Activated CD4-positive, alpha-beta T cell treated with anti-CD3 and anti-CD28 coated beads, Interleukin-2, amount 50 U/mL, for 48 hours (primary cell): ENCODE measurements at places on chromosomes 7 and 10.

- no peak for DNase-seq
Measured at GRCh38 chr10:90318659-90319058, 539.2 kb downstream of the HTR7 start.

- no peak for DNase-seq
Measured at GRCh38 chr7:93948106-93948505, 26.6 kb downstream of the GNG11 start.

- DNase-seq: no peak
Measured at GRCh38 chr10:99370993-99371392, 41.8 kb downstream of the CNNM1 start.

- no peak for DNase-seq
Measured at GRCh38 chr10:28971764-28972163, 294.4 kb downstream of the BAMBI start.

DNA sequence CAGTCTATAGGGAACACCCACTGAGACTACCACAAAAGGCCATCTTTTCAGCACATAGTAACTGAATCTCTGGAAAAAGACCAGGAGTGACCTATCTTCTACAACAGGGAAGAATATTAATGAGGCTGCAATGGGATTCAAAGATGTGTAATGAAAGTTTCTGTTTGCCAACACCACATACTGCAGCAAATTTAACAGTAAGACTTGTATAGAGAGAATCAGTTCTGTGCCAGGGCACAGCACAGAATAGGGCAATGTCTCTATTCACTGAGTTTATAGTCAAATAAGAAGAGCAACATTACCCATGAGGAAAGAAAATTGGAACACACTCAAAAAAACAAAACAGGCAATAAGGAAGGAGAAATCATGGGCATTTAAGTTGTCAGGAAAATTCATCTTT lies 91.4 kb upstream of the PTN start:
- no peak for DNase-seq

GRCh38 chr10:103701380-103702222 lies 153.8 kb downstream of the SH3PXD2A start:
- DNase-seq: no peak

GRCh38 chr7:132571970-132572369 lies 4.3 kb downstream of the PLXNA4 start:
- DNase-seq: no peak

DNA sequence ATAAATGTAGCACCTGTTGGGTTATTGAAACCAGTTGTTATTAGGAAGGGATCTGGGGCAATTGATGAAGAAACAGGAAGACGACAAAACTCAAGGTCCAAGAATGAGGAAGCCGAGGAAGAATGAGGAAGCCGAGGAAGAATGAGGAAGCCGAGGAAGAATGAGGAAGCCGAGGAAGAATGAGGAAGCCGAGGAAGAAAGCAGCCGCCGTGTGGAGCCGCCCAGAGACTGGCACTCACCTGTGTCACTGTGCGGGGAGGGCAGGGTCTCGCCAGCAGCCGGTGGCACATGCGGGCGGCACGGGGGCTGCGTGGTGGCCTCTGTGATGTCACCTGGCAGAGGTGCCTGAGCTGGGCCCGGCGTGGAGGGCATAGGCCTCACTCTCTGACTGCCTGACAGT lies 71.1 kb upstream of the CFAP46 start:
- DNase-seq: no peak

- no peak for DNase-seq
Measured at GRCh38 chr10:117221156-117221711, 19.7 kb upstream of the SLC18A2 start.

DNA sequence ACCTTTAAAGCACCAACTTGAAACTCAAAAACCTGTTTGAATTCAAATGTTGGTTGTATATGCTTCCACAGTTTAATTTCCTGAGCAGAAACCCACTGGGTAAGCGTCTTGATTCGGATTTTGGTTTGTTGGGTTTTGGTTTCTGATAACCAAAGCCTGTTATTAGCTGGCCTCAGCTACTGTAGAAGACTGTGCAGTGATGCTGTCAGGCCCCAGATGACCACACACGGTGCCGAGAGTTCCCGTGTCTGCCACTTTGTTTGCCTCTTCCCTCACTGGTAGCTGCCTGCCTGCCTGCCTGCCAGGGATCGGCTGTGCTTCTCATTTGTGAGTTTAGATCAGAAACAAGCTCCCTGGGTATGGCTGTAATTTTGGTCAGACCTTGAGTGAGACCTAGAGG lies 5.6 kb downstream of the MDH2 start:
- no peak for DNase-seq

DNA sequence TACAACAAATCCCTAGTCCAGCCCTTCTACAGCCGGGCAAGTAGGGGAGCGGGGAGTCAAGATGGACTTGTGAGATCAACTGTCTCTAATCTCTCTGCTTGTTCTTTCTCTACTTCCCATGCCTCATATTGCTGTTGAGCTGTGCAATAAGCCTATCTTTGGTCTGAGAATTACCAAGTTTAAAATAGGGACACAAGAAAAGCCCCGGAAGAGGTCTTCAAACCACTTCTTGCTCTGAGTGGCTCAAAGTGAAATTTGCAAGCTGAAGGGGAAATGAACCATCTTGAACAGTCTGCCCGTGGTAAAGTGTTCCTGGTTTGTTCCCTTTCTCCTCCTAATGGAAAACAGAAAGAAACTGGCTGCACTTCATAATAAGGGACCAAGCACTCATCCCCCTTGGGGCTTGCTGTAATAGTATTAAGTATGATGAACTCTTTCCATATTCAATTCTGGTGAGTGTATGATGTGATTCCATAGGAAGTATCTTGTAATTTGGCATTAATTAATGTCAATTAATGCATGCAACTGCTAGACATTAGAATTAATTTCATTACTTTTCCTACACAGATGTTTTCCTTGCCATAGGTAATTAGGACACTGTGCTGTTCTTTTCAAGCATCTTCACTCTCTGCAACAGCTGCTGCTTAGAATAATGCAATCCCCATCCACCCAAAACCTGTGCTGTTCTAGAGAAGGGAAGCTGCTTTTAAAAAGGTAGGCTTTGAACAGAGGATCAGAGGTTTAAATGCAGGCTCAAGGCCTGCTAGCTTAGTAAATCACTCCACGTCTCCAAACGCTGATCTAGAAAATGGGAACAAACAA lies 449.6 kb downstream of the SORCS1 start:
- no peak for DNase-seq

DNA sequence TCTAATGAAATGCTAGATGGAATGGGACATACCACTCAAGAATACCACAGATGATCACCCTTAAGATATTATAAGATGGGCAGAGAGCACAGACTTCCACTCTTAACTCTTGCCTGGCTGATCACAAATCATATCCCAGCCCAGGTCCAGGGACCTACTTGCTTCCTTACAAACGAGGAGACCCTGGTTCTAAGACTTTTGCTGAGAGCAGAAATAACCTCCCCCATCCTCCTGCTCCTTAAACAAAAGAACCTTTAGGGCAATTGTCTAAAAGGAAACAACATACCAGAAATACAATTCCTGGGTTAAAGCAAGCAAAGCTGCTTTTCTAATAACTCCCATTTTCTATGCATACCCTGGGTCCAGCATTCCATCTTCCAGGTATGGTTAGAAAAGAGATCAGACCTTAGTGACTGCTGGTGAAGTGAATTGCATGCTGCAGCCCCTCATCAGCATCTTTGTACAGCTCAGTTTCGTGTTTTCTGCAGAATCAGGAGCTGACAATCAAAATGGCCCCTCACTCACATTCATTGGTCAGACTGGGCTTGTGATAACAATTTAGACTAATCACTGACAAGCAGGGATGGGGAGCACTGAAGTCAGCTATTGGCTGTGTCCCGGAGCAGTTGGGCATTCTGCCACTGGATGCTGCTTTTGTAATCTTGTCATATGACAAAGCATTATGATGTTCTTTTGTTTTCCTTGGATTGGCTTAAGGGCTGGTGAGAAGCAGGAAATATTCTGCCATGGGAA lies 14.6 kb downstream of the IFIT3 start:
- DNase-seq: no peak

- DNase-seq: no peak
Measured at GRCh38 chr7:76281706-76282343, 20.6 kb upstream of the HSPB1 start.

DNA sequence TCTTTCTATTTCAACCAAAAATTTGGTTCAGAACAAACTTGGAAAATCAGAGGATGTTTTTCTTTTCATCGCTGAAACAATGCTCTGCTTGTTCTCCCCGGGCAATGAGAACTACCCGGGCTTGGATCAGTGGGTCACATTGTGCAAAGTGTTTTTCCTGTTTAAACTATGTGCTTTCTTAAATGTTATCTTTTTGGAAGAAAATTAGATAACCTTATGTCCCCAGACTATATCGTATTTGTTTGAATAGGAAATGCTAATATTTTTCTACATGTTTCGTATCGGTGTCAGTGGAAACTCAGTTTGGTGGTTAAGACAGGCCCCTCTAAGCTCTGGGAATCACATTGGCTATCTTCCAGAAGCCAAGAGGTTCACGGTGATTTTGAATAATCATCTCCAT lies 319.5 kb upstream of the NFE2L3 start:
- DNase-seq: no peak

- no peak for DNase-seq
Measured at GRCh38 chr7:16171928-16172327, 249.4 kb downstream of the CRPPA start.

DNA sequence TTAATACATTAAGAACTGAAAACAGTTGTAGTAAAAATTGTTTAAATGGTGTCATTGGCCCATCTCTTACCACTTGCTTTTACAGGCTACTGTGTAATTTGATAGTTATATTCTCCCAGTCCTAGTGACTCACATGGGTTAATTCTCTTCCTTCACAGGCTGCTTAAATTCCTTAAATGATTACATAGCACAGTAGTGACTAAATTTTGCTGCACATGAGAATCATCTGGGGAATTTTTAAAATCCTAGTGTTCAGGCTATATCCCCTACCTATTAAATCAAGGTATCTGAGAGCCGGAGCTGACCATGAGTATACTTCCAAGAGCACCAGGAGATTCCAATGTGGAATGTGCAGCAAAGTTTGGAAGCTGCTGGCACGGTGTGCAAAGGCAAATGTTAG lies 45.3 kb upstream of the ZNF800 start:
- DNase-seq: no peak

DNA sequence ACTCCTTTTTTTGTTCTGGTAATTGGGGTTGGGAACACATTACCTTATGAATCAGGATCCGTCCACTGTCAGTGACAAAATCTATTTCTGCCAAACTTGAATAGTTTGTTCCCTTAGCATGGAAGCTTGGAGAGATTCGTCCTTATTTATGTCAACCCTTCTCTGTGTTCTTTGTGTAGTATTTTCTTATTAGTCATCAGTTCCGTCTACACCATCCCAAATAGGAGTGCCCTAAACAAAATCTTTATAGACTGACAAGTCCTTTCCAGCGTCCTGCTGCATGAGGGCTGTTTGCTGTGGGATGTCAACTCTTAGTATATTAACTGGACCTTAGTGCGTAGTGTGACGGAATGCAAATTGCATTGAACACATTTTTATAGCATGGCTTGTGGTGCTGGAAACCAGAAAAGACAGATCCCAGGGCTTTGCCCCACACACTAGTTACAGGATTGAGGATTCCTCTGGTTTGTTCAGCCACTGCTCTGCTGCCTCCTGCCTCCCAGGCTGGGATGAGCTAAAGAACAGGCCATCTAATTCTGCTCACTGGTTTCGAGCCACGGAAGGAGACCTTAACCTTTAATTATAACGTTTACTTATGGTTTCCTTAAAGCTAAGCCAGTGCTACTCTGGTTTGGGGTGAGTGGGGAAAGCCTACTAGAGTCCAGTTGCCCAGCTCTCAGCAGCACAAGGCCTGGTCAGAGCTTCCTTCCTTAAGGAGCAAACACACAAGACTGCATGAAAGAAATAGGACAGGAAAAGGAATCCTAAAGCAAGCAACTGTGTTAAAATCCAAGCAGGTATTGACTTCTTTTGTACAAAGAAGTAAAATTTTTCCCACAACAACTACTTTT lies 194.4 kb downstream of the CCSER2 start:
- DNase-seq: no peak

DNA sequence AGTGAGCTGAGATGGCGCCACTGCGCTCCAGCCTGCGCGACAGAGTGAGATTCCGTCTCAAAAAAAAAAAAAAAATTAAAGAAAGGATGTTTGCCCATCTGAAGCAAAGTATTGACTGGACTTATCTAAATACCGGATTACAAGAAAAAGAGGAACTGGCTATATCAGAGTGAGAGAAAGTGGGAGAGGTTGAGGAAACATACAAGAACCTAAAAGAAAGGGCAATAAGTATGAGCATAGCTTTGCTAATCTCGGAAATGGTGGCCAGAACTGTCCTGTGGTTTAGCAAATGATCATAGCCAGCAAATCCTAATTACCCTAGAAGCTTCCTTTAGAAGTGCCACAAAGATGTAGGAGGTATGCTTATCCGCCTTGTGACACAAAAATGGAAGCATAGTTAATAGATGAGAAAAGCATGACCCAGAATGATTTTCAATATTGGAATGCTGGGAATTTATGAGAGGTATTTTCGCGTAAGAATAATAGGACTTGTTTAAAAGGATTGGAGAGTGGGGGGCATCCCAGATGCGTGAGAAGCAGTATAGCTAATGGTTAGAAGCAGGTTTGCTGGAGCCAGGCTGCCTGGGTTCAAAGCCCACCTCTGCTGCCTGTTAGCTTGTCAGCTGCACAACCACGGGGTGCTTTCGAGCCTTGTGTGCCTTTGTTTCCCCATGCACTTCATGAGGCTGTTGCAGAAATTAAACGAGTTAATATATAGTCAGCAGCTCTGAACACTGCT lies 1.2 kb upstream of the GTPBP4 start:
- no peak for DNase-seq

- no peak for DNase-seq
Measured at GRCh38 chr10:119113751-119114732, 10.1 kb downstream of the DENND10 start.

GRCh38 chr10:32171204-32171603 lies 115.0 kb upstream of the KIF5B start:
- no peak for DNase-seq

DNA sequence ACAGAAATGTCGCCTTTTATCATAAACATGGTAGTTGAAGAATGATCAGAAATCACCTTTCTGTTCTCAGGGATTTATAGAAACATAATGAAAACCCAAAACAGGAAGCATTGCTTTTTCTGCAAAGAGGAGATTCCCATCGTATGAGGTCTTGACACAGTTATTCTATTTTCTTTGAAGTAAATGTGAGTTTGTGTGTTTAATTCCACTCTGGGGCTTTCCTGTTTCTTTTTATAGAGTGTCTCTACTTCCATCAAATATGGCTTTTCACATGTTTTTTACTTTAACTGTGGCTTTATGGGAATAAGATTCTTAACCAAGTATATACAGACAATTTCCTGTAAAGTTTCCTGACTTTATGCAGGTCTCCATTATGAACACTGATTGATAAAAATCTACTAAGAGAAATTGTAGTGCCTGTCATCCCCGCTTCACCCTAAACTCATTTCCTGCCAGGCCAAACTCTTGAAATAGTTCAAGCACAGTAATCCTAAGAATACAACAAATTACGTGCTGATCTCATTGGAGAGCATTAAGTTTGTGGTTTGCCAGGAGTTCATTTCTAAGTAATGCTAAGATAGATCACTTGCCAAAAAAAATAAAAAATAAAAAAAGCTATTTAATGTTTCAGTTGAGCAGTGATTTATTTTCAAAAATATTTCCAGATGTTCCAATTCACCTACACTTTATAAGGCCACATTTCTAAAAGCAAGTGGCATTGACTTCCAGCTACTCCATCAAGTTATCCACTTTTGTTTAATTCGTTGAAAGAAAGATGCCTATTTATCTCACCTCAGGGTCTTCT lies 52.2 kb upstream of the SEC61G start:
- DNase-seq: no peak
